ENCODE measurements at places on chromosomes 4 and X. TPM values are rescaled to one million over a fixed set of nuclear protein-coding genes. Genes with fewer than 3 reads are reported as not detected.

Gene SULT1B1
- total RNA-seq = 0.59 TPM

DNA sequence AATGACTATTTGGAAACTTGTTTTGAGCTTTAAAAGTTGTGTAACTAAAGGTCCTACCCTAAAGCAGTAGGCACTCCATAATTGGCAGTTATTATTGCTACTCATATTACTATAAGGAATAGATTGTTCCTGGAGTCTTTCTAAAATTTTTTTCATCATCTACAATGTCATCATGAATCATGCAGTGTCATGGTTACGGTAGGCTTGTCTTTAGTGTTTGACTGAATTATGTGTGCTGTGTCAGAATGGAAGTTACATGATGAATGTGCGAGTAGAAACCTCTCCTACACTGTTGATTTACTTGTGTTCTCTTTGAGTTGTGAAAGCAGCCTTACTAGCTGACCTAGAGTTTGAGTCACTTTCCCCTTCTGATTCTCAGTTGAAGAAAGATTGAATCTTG, 1099.9 kb downstream of the RAPGEF2 start:
- DNase-seq = no peak

DNA sequence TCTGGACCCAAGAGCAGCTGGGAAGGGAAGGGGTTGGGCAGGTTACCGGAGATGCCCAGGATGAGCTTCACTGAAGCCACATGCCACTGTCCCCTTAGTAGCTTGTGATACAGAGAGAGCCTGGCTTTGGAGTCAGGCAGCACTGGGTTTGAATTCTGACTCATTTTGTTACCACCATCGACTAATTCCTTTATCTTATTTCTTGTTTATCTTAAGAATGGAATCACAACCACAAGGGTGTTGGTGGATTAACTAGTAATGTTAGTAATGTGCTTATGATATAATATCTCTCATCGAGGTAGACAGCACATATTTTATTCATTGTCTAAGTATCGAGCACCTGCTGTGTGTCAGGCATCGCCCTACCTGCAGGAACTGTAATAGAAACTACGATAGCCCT, 17.7 kb upstream of the STX18 start:
- DNase-seq = no peak

GRCh38 chr4:166239354-166239753, 366.3 kb downstream of the TLL1 start:
- no peak for DNase-seq

GRCh38 chrX:35562395-35562794, 235.7 kb upstream of the MAGEB16 start:
- no peak for DNase-seq

GRCh38 chrX:12319003-12319519, 180.8 kb downstream of the FRMPD4 start:
- DNase-seq = no peak
